ENCODE measurements at places on chromosomes 7 and 10. TPM values are rescaled to one million over a fixed set of nuclear protein-coding genes. Genes with fewer than 3 reads are reported as not detected.
A peak's percentile ranks its signal among the peaks of the same experiment; 100 is the strongest.

DNA sequence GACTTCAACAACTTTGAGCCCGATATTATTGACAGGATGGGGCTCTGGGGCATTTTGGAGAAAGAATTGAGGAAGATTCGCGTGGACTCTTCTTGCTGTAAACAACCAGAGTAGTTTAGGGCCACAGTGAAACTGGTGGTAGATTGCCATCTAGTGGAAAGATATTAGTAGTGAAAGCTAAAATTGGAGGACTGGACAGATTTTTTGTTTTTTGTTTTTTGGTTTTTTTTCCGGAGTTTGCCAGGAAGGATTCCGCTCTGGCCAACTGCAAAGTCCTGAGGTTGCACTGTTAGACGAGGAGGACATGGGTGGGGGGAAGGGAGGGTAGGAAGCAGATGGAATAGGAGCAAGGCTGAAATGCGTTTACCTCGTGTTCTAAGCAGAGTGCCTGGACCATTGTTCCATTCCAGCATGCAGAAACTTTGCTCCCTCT, 11.7 kb downstream of the NOBOX start:
- no peak for DNase-seq

- DNase-seq, result no peak
Observed at GRCh38 chr7:44324204-44324480, 1.3 kb downstream of the CAMK2B start.

The BAMBI gene
- 15.6 TPM for total RNA-seq

DNA sequence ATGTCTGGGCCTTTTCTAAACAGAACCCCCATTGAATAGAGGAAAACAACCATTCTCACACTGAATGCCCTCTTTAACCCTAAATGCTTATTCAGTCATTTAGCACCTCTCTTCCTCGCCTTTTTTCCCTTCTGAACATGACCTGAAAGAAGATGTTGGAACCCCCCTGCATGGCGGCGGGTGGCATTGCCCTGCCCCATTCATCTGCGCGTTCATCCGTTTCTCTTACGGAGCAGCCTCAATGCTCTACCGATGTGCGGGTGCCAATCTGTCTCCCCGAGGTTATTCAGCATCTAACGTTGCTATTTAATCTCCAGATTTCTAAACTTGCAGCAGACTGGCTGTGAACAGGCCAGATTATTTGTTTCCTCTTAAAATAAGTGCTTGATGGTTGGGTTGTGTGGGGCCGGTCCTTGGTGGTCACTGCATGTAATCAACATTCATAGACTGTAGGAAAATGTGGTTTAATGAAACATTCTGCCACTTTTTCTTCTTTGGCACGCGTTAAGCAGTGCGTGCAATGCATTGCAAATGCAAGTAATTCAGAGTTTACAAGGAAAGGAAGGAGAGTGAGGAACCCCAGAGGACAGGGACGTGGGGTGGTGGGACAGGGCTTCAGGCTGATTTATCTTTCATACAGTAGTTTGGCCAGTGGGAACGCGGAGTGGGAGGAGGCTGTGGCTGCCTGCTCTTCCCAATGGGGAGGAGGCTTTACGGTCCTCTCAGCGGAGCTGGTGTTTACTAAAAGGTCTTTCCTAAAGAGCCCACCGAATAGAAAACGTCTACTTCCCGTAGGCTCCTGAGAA, 286.7 kb downstream of the DPP6 start:
- DNase-seq, result no peak

GRCh38 chr10:80454513-80455460, 677 bp downstream of the TSPAN14 start:
- DNase-seq, result peak; percentile 75

The CPXM2 gene
- 81.6 TPM for total RNA-seq

DNA sequence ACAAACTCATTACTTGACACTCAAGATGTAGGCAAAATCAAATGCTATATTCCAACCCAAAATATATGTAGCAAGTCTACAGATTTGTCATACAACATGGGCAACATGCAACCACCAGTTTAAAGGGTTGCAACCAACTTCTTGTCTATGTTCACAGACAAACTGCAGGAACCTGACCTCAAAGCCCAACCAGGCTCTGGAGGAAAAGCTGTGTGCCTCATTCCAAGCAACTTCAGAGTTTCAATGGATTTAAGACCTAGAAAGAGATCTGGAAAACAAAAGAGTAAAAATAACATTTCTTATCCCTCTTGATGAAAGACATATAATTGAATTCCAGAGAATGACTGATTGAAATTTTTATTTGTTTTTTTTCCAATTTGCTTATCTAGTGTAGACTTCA, 300.5 kb upstream of the ETV1 start:
- DNase-seq, result no peak

DNA sequence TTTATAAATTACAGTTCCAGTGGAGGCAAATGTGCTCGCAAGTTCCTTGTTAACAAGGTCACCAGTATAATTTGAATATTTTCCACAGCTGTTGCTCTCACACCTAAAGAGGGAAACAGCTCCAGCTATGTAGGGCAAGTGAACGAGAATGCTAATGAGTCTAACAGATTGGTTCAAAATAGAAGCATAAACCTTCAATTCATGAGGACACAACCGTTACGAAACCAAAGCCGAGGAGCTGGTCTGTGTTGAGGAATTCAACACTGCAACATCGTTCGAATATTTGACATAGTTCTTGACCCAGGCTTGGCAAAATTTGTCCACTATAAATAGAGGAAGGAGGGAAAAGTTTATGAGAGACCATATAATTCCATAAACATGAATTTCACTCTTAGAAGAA, 161.3 kb downstream of the KLF6 start:
- DNase-seq, result no peak

- DNase-seq, result no peak
Observed at GRCh38 chr7:44768628-44769371, 20.2 kb downstream of the ZMIZ2 start.

- no peak for DNase-seq
Observed at GRCh38 chr10:43712821-43713584, 64.3 kb upstream of the ZNF32 start.

GRCh38 chr10:112330607-112331160, 43.2 kb upstream of the ACSL5 start:
- DNase-seq, result no peak

The NAT16 gene
- total RNA-seq, result not detected

The ENTPD1 gene
- 28.7 TPM for total RNA-seq

Data from sciatic nerve (tissue), 2 donors.